ENCODE measurements at places on chromosomes 6 and 20.
A peak's percentile ranks its signal among the peaks of the same experiment; 100 is the strongest.

DNA sequence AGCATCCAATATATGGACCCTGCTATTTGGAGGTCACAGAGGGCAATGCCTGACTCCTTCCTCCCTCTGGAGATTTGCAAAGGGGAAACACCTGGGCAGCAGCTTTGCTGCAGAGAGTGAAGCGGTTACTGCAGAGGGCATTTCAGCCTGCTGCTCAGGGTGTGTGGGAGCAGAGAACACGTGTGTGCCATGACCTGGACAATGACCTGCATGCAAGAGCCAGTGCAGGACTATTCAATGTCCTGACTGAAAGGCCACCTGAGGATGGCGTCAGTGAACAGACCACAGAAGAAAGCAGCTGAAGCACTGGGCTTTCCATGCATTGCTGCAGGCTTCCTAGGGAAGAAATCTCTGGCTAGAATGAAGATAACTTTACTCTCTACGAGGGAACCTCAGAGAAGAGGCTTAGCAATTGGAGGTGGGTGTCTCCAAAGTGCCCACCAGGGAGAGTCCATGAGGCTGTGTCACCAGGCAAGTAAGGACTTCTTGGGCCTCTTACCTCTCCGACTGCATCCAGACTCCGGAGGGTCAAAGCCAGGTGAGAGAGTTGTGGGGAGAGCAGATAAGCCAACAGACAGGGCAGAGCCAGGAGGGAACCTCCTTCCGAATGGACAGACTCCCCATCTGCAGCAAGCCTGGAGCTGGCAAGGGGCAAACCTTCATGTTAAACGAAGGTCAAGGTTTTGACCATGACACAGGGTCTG lies 52.9 kb upstream of the PMEPA1 start:
- no peak for DNase-seq

DNA sequence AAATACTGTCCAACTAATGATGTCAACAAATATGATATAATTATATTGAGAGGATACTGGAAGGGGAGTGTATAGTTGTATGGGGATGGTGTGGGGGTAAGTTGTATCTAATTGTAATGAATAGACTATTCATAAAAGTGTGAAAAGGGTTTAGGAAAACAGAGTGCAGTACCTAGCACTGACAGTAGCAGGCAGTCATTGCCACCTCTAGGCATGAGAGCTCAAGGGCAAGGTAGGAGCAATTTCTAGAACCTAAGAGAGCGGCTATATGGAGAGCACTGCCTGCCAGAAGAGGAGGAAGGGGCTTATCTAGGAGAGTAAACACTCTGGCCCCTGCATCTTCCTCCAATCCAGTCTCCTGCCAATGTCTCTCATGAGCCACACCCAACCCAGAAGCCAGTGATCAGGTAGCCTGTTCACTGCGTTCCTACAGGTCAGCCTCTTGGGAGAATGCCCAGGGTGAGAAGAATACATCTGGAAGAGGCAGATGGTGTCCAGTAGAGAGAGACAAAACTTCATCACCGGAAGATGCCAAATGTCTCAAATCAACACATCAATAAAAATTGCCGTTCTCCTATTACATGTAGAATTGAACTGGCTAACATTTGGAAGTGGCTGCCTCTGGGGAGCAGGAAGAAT lies 200.0 kb downstream of the LY86 start:
- peak; percentile 24 for DNase-seq

DNA sequence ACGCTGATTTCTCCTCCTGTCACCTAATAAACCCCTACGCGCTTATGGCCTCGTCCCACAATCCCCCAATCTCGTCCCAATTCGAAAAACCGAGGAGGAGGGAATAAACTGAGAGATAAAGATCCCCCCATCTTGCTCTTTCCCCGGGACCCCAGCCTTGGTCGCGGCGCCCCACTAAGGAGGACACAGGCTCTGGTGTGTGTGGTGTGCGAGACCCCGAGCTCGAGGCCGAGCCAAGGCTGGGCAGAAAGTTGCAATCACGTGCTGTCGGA lies 1.3 kb upstream of the NR2E1 start:
- DNase-seq = no peak

DNA sequence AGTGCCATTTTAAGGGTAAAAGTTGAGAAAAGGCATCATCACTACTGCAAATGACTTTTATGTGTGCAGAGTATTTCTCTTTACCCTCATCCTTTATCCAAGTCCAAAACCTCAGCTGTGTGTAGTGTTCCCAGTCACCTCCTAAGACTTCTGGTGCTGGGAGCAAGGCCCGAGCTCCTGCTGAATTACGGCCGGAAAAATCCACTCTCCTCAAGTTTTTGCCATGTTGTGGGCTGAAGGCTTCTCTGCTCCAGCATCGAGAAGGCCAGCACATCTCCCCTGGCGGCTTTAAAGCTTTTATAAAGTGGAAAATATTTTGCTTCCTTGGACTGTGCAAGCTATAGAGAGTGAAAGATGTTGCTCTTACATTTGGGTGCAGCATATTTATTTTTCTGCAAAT lies 153.2 kb upstream of the THBS2 start:
- no peak for DNase-seq

- no peak for DNase-seq
Measured at GRCh38 chr6:139429580-139430145, 55.2 kb upstream of the CITED2 start.

DNA sequence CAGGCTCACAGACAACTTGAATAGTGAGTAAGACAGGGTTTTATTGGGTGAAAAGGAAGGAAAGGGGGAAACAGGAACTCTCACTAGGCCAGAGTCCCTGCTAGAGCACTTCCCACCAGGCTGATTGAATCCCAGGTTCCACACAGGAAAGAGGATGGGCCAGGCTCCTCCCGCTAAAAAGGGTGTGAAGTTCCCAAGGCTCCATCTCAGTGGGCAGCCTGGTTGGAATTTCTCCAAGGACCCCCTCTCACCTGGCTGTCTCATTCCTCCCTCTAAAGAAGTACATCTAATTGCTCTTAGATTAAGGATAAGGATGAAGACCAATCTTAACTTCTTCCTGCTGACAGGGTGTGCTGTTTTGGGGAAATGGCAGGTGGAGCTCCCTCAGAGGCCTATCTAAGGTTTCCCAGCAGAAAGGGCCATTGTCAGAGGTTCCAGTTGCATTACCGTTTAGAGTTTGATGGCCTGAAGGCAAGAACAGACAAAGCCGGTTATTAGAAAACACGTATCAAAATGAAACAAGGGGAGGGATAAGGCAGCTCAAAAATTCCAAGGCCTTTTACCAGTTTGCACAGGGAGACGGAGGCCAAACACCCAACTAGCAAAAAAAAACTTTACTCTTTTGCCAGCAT lies 21.5 kb downstream of the COL19A1 start:
- DNase-seq = no peak

GRCh38 chr20:8153281-8153908 lies 21.3 kb downstream of the PLCB1 start:
- peak; percentile 56 for DNase-seq

GRCh38 chr6:133017581-133017980 lies 203.2 kb downstream of the RPS12 start:
- no peak for DNase-seq

All from CD4-positive, alpha-beta T cell treated with Interleukin-17A for 1 hour (primary cell).